ENCODE measurements at places on chromosomes 13 and 19. TPM values are rescaled to one million over a fixed set of nuclear protein-coding genes. Genes with fewer than 3 reads are reported as not detected.

DNA sequence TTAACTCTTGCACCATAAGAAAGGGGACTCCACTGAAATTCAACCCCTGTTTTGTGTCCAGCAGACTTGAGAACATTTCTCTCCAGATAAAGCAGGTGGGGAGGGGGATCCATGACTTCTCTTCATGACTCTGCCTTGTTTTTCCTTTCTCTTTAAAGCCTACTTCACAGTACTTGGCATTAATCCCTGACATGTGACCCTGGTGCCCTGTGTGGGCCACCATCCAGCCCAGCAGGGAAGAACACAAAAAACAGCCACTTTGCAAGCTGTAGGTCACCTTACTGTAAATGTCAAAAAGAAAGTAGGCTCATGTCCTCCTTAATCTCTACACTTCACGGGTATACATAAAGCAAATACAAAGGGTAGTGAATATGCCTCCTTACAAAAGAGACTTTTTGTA lies 30.3 kb upstream of the TPP2 start:
- DNase-seq, result no peak

- no peak for DNase-seq
Observed at GRCh38 chr13:92164822-92165221, 766.4 kb downstream of the GPC5 start.

DNA sequence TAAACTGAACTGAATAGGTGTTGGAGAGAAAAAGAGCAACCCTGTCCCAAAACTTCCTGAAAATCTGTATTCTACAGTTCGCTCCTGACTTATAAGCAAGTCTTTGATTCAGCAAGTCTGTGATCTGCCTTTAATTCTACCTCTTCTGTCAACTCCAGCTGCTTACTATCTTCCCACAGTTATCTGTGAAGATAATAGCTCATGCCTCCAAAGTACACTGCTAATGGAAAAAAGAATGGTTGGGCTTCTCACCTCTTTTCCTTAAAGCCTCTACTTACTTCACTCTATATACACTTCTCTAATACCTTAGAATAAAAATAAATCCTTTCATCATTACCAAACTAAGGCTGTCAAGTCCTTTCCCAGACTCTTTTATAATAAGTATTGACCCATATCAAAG lies 391.5 kb upstream of the MIR17HG start:
- DNase-seq, result no peak

- DNase-seq, result no peak
Observed at GRCh38 chr13:97566907-97567306, 132.9 kb downstream of the RAP2A start.

GRCh38 chr19:5003781-5004180 lies 34.9 kb downstream of the KDM4B start:
- DNase-seq, result no peak

The CNN1 gene
- total RNA-seq, result 27.3 TPM

Data from upper lobe of right lung (tissue), 1 donor.